ENCODE measurements at places on chromosomes 6 and 20. TPM values are rescaled to one million over a fixed set of nuclear protein-coding genes. Genes with fewer than 3 reads are reported as not detected.
A peak's percentile ranks its signal among the peaks of the same experiment; 100 is the strongest.

DNA sequence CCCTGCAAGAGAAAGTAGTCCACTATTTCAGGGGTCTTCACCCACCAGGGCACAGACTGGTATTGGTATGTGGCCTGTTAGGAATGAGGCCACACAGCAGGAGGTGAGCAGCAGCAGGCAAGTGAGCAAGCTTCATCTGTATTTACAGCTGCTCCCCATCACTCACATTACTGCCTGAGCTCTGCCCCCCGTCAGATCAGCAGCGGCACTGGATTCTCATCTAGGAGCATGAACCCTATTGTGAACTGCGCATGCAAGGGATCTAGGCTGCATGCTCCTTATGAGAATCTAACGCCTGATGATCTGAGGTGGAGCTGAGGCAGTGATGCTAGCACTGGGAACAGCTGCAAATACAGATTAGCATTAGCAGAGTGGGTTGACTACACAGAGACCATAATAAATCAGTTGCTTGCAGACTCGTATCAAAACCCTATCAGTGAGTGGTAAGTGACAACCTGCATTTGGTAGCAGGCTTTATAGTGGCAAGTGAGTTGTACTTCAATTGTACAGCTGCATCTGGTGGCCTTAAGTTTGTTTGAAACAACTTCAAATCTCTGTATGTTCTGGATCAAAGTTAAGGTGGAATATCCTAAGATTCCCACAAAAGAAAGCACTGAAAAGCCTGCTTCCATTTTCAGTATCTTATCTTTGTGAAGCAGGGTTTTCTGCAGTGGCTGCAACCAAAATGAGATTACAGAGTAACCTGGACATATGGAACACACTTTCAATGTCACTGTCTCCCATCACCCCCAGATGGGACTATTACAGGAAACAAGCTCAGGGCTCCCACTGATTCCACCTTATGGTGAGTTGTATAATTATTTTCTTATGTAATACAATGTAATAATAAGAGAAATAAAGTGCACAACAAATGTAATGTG, 12.8 kb downstream of the C6orf141 start:
- no peaks in the 10 kb centered on the region for H3K36me3 ChIP-seq
- DNase-seq: no peak
- H3K4me1 ChIP-seq: peaks cover 7% of the 10 kb centered on the region
- H3K27me3 ChIP-seq: peaks cover 2% of the 10 kb centered on the region
- H3K27ac ChIP-seq: no peak overlapping the region
- no peak overlapping the region for H3K4me3 ChIP-seq

The EYS gene
- total RNA-seq: not detected

DNA sequence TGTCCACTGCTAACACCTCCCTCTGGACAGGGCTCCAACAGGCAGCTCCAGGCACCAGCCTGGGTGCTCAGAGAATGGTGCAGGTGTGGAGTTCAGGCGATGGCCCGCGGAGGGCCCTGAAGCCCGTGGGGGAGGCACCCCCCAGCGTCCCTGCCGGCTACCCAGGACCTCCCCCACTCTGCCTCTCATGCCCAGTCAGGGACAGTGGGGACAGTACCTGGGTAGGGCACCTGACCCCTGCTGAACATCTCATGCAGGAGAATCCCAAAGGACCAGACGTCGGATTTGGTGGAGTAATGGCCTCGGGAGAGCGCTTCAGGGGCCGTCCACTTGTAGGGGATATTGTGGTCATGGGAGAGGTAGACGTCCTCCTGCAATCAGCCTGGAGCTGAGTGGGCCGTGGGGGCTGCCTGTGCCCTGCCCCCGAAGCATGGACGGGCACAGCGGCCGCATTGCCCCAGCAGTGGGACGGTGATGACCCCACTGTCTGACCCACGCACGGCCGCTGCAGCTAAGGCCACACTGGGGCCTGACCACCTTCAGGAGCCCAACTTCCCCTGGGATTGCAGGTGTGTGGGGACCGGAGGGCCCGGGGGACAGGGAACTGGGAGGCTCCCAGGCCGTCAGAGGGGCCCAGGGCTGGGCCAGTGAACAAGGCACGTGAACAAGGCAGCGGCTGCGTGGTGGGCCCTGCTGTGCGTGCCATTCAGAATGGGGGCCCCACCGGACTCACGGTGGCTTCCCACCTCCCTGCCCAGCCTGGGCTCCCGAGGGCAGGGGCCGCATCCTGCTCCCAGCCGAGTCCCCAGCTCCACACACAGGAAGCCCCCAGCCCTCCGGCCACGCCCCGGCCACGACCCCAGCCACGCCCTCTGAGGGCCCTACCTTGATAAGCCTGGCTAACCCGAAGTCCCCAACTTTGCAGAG, 7.1 kb downstream of the PTK6 start:
- no peaks in the 10 kb centered on the region for H3K4me1 ChIP-seq
- H3K36me3 ChIP-seq: no peaks in the 10 kb centered on the region
- no peak overlapping the region for H3K4me3 ChIP-seq
- H3K27me3 ChIP-seq: no peaks in the 10 kb centered on the region

- H3K4me1 ChIP-seq: no peaks in the 10 kb centered on the region
- H3K27me3 ChIP-seq: peaks cover 2% of the 10 kb centered on the region
- H3K27ac ChIP-seq: no peak overlapping the region
- DNase-seq: no peak
- H3K36me3 ChIP-seq: no peaks in the 10 kb centered on the region
- no peak overlapping the region for H3K4me3 ChIP-seq
These were observed 501.6 kb upstream of the MAP3K7 start for GRCh38 chr6:91088515-91088914.

The NELFE gene
- total RNA-seq: 61.3 TPM

GRCh38 chr20:39876976-39877635, 811.9 kb downstream of the MAFB start:
- H3K4me1 ChIP-seq: no peaks in the 10 kb centered on the region
- no peak overlapping the region for H3K27ac ChIP-seq
- H3K4me3 ChIP-seq: no peak overlapping the region

DNA sequence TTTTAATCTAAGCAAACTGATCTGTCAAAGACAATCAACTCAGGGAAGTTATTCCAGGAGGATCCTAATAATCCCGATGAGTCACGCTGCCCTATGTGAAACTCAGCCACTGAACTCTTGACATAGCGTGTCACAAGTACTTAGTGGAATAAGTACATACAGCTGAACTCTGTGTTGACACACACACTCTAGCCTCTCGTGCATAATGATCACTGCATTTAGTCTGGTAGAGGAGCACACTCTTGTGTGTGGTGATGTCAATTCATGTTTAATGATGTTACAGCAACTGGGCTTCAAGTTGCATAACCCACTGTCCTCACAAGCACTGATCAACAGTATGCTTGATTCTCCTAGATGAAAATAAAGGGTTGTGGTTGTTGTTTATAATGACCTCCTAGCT, 148.3 kb downstream of the HACE1 start:
- no peaks in the 10 kb centered on the region for H3K27me3 ChIP-seq
- H3K27ac ChIP-seq: no peak overlapping the region
- H3K36me3 ChIP-seq: peaks cover 15% of the 10 kb centered on the region
- DNase-seq: no peak
- H3K4me3 ChIP-seq: no peak overlapping the region
- peaks cover under 1% of the 10 kb centered on the region for H3K4me1 ChIP-seq

The ZHX3 gene
- 12.3 TPM for total RNA-seq

- H3K36me3 ChIP-seq: peaks cover 44% of the 10 kb centered on the region
- peaks cover 49% of the 10 kb centered on the region for H3K4me1 ChIP-seq
- H3K27me3 ChIP-seq: no peaks in the 10 kb centered on the region
- H3K4me3 ChIP-seq: peak overlapping the region; percentile 87
- peak overlapping the region; percentile 30 for H3K27ac ChIP-seq
These were observed 2.0 kb downstream of the NEDD9 start for GRCh38 chr6:11230158-11231107.

The NT5DC1 gene
- 31.5 TPM for total RNA-seq

GRCh38 chr6:82364087-82365015, 734 bp downstream of the TPBG start:
- H3K4me3 ChIP-seq: peak overlapping the region; percentile 79
- H3K27ac ChIP-seq: peak overlapping the region; percentile 48
- DNase-seq: peak; percentile 37
- H3K36me3 ChIP-seq: no peaks in the 10 kb centered on the region
- peaks cover 6% of the 10 kb centered on the region for H3K4me1 ChIP-seq

The CSE1L gene
- 68.3 TPM for total RNA-seq

- no peak overlapping the region for H3K4me3 ChIP-seq
- H3K36me3 ChIP-seq: peaks cover 3% of the 10 kb centered on the region
- H3K27me3 ChIP-seq: peaks cover 2% of the 10 kb centered on the region
- DNase-seq: no peak
- no peak overlapping the region for H3K27ac ChIP-seq
These were observed 75.9 kb downstream of the PLCG1 start for GRCh38 chr20:41213150-41213820.

DNA sequence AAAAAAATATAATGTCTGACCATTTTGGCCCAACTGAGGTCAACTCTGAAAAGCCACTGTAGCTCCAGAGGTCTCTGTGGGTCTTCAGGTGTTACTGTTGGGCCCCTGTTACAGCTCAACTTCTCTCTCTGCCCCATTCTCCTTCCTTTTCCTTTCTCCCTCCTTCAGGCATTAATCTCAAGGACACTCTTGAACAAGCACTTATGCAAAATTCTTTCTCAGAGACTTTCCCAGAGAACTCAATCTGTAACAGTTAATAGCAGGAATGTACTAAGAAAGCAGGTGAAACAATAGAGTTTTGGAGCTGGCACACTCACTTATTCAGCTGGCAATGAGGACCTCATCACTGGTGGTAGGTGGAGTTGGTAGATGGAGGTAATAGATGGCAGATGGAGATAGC, 31.9 kb upstream of the SLC22A3 start:
- H3K27ac ChIP-seq: no peak overlapping the region

- peaks cover 4% of the 10 kb centered on the region for H3K4me1 ChIP-seq
- peaks cover 10% of the 10 kb centered on the region for H3K27me3 ChIP-seq
- no peak overlapping the region for H3K4me3 ChIP-seq
- H3K27ac ChIP-seq: no peak overlapping the region
- H3K36me3 ChIP-seq: no peaks in the 10 kb centered on the region
These were observed 194.9 kb downstream of the KIF6 start for GRCh38 chr6:39530201-39530759.

The PNLDC1 gene
- 0.96 TPM for total RNA-seq

GRCh38 chr6:30820193-30820592, 64.1 kb upstream of the DDR1 start:
- no peak overlapping the region for H3K4me3 ChIP-seq
- peaks cover 56% of the 10 kb centered on the region for H3K36me3 ChIP-seq
- peaks cover 42% of the 10 kb centered on the region for H3K4me1 ChIP-seq
- H3K27me3 ChIP-seq: no peaks in the 10 kb centered on the region

- H3K4me1 ChIP-seq: peaks cover 24% of the 10 kb centered on the region
- no peak for DNase-seq
- H3K27ac ChIP-seq: peak overlapping the region; percentile 25
- H3K4me3 ChIP-seq: no peak overlapping the region
- peaks cover 40% of the 10 kb centered on the region for H3K36me3 ChIP-seq
These were observed 8.9 kb downstream of the SNHG17 start for GRCh38 chr20:38426006-38426897.

GRCh38 chr6:30100585-30101443, 12.1 kb downstream of the TRIM31 start:
- peaks cover 40% of the 10 kb centered on the region for H3K4me1 ChIP-seq
- no peak overlapping the region for H3K27ac ChIP-seq
- peak overlapping the region; percentile 71 for H3K4me3 ChIP-seq
- peak; percentile 46 for DNase-seq
- peaks cover 74% of the 10 kb centered on the region for H3K27me3 ChIP-seq

The CEP57L1 gene
- total RNA-seq: 22.6 TPM

GRCh38 chr6:11806561-11807317, 28.1 kb upstream of the ADTRP start:
- no peaks in the 10 kb centered on the region for H3K27me3 ChIP-seq
- H3K4me1 ChIP-seq: peaks cover 9% of the 10 kb centered on the region
- DNase-seq: no peak
- peaks cover 2% of the 10 kb centered on the region for H3K36me3 ChIP-seq
- H3K4me3 ChIP-seq: no peak overlapping the region

DNA sequence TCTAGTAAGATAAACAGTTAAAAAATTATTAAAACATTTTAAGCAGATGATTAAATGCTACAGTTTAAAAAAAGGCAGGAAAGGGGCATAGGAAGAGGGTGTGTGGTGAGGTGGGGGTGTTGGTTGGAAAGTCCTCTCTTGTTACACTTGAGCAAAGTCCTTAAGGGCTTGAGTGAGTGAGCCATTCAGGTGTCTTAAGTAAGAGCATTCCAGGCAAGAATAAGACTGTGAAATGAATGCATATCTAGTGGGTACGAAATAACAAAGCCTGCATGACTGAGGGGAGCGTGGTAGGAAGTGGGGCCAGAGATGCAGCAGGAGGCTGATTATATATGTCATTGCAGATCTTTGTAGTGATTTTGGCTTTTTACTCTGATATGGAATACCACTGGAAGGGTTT, 5.1 kb downstream of the CDKAL1 start:
- H3K4me1 ChIP-seq: peaks cover 47% of the 10 kb centered on the region
- H3K36me3 ChIP-seq: peaks cover 25% of the 10 kb centered on the region
- H3K27ac ChIP-seq: no peak overlapping the region
- no peaks in the 10 kb centered on the region for H3K27me3 ChIP-seq
- no peak for DNase-seq

DNA sequence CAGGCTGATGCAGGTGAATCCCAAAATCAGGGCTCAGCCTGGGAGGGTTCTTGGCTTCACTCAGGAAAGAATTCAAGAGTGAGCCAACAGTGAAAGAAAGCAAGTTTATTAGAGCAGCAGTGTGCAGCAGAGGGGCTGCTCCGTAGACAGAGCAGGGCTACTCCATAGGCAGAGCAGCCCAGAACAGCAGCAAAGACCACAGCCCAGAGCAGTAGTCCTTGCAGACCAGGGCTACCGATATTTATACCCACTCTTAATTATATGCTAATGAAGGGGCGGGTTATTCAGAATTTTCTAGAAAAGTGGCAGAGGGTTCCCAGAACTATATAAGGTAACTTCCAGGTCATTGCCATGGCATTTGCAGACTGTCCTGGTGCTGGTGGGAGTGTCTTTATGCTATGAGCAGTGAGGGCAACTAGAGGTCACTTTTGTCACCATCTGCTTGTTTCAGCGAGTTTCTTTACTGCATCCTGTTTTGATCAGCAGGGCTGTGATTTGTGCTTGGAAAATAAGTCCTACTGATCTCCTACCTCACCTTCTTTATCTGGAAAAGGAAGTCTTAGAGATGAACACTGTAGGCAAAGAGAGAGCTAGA, 39.8 kb upstream of the PTPN1 start:
- H3K4me1 ChIP-seq: peaks cover 11% of the 10 kb centered on the region
- no peak overlapping the region for H3K27ac ChIP-seq
- H3K27me3 ChIP-seq: no peaks in the 10 kb centered on the region
- no peak for DNase-seq
- no peaks in the 10 kb centered on the region for H3K36me3 ChIP-seq

DNA sequence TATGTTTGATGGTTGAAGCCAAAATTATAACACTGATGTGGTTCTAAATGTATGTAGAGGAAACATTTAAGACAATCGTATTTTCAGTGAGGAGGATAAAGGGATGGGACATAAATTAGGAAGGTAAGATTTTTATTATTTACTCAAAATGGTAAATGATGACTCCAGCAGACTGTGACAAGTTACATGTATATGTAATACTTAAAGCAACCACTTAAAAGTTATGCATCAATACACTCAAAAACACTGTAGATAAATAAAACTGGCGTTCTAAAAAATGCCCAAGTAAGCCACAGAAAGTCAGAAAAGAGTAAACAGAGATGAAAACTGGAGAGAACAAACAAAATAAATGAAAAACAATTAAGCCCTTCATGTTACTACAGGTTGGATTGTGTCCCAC, 18.7 kb downstream of the HLA-DMB start:
- no peak overlapping the region for H3K4me3 ChIP-seq
- DNase-seq: no peak
- H3K36me3 ChIP-seq: no peaks in the 10 kb centered on the region
- H3K27me3 ChIP-seq: peaks cover 24% of the 10 kb centered on the region
- H3K4me1 ChIP-seq: no peaks in the 10 kb centered on the region
- H3K27ac ChIP-seq: no peak overlapping the region

The CLDN20 gene
- total RNA-seq: not detected

The TMEM200A gene
- total RNA-seq: 1.3 TPM

GRCh38 chr6:20260360-20260759, 48.1 kb upstream of the MBOAT1 start:
- no peak overlapping the region for H3K4me3 ChIP-seq
- no peaks in the 10 kb centered on the region for H3K4me1 ChIP-seq
- no peaks in the 10 kb centered on the region for H3K36me3 ChIP-seq
- no peak overlapping the region for H3K27ac ChIP-seq
- peaks cover 21% of the 10 kb centered on the region for H3K27me3 ChIP-seq

Data from activated naive CD8-positive, alpha-beta T cell treated with anti-CD3 and anti-CD28 coated beads, Interleukin-2, amount 10 ng/mL, durations not matched to agents 7 days and 5 days (primary cell).